Fibroblast of the conjunctiva (primary cell): ENCODE measurements at places on chromosomes 1 and 21.

GRCh38 chr1:170707959-170708655 lies 44.2 kb downstream of the PRRX1 start:
- DNase-seq: peak; percentile 91

- peak; percentile 6 for DNase-seq
Observed at GRCh38 chr1:99756598-99756997, 9.8 kb downstream of the FRRS1 start.

GRCh38 chr1:194175251-194175650 lies 988.8 kb upstream of the B3GALT2 start:
- DNase-seq: no peak

DNA sequence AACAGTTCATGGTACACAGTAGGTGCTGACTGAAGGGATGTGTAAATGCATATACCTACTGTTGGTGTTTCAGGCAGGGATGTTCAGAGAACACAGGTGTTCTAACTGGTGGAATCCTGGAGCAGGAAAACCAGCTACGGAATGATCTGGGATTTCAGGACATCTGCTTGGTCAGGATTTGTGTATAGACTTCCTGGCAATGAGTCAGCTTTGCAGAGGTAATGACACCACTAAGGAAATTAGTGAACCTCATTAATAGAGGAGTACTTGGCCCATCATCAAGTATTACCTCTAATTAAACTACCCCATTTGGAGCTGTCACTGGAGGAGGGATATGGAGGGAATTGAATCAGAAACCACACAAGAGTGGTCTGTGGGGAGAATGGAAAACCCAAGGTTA lies 7.3 kb downstream of the MRPL37 start:
- DNase-seq: no peak

GRCh38 chr1:239536165-239536849 lies 149.9 kb downstream of the CHRM3 start:
- DNase-seq: no peak

DNA sequence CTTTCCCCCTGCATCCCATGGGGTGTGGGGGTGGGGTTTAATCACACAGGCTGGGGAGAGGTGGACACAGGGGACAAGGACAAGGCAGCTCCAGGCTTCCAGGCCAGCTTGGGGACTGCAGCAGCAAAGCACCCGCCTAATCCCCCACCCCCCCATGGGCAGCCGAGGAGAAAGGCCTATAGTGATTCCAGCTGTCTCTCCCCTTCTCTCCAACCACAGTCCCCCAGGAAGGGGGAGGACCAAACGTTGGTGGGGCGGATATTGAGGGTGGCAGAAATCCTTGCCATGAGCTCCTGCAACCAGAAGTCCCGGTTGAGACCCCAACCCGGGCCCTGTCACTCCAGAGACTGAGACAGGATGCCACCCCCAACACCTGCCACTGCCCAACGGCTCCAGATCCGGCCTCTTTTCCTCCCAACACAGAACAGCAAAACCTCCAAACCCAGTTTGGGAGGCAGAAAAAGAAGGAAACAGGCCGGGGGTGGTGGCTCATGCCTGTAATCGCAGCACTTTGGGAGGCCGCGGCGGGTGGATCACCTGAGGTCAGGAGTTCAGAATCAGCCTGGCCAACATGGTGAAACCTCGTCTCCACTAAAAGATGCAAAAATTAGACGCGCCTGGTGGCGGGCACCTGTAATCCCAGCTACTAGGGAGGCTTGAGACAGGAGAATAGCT lies 1.7 kb downstream of the EPHA2 start:
- no peak for DNase-seq

- no peak for DNase-seq
Observed at GRCh38 chr21:26512664-26513063, 60.4 kb downstream of the CYYR1 start.

DNA sequence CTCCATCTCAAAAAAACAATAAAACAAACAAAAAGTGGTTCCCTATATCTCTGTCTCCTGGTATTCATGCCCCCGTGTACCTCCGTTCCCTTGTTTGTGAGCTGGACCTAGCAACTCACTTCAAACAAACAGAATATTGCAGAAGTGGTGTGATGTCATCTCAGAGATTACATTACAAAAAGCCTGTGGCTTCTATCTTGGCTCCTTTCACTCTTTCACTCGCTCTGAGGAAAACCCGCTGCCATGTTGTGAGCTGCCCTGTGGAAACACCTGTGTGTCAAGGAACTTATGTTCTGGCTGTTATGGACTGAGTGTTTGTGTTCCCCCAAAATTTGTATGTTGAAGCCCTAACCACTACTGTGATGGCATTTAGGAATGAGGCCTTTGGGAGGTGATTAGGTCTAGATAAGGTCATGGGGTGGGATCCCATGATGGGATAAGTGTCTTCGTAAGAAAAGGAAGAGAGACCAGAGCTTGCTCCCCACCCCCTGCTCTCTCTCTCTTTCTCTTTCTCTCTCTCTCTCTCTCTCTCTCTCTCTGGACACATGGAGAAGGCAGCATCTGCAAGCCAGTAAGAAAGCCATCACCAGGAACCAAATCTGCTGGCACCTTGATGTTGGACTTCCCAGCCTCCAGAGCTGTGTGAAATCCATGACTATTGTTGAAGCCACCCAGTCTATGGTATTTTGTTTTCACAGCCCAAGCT lies 7.4 kb upstream of the HYI start:
- no peak for DNase-seq

- peak; percentile 41 for DNase-seq
Observed at GRCh38 chr21:35616090-35616489, 444.2 kb downstream of the SETD4 start.

DNA sequence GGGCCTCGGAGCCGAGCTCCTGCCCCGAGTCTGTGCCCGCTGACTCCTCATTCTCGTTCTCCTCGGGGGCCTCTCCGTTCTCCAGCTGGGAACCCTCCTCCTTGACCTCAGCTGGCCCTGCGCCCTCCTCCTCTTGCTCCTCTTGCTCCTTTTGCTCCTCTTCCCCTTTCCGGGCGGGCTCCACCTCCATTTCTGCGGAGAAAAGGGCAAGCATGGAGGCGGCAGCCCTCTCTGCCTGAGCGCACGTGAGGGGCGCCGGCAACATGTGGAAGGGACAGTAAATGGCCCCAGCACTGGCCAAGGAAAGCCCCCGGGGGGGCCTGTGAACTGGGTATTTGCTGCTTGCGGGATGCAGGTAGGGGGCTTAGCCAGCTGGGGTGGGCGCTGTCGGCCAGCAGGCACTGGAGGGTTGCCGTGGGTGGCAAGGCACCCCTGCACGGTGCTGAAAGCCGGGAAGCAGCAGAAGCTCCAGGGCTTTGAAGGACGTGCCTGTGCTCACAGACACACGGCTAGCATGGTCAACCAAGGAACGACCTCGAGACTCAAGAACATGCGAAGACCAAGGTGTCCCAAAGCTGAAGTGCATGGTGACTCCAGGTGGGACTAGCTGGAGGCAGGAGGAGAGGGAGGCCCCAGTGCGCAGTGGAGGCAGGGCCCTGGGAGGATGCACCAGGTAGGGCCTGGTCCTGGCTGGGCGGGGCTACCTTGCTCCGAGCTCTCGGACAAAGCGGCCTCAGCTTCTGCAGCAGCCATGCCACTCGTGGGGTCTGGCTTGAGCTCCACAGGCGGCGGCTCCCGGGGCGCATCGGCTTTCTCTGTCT lies 30.7 kb downstream of the ZBTB17 start:
- DNase-seq: no peak

- DNase-seq: no peak
Observed at GRCh38 chr1:230143534-230143933, 76.5 kb downstream of the GALNT2 start.

GRCh38 chr21:21102896-21103295 lies 104.7 kb downstream of the NCAM2 start:
- DNase-seq: no peak

DNA sequence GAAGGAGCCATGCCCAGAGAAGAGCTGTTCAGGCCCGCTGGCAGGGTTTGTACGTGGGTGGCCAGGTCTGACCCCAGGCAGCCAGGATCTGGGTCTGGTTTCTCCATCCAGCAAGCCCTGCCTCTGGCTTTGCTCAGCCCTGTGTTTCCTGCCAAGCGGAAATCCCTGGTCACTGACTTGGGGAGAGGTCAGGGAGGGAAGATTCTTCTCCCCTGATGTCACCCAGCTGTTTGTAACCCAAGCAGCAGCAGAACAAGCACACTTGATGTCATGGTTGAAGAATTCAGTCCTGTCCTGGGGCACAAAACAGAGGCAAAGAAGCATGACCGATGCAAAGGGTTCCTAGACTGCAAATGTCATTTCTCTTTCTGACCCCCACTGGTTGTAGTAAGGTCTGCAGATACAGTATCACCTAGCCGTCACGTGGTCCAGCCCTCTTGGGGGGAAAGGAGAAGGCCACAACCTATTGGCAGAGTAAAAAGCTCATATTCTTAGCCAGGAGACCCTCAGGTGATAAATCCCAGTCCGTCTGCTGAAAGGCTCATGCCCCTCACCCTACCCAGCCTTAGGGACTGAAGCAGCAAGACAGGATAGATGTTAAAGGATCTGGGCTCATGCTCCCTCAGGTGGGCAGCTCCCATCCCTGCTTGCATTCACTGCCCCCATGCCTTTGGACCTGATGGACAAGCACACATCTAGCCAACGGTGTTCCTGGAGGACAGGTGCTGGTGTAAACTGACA lies 120.9 kb downstream of the SYT2 start:
- DNase-seq: peak; percentile 98

DNA sequence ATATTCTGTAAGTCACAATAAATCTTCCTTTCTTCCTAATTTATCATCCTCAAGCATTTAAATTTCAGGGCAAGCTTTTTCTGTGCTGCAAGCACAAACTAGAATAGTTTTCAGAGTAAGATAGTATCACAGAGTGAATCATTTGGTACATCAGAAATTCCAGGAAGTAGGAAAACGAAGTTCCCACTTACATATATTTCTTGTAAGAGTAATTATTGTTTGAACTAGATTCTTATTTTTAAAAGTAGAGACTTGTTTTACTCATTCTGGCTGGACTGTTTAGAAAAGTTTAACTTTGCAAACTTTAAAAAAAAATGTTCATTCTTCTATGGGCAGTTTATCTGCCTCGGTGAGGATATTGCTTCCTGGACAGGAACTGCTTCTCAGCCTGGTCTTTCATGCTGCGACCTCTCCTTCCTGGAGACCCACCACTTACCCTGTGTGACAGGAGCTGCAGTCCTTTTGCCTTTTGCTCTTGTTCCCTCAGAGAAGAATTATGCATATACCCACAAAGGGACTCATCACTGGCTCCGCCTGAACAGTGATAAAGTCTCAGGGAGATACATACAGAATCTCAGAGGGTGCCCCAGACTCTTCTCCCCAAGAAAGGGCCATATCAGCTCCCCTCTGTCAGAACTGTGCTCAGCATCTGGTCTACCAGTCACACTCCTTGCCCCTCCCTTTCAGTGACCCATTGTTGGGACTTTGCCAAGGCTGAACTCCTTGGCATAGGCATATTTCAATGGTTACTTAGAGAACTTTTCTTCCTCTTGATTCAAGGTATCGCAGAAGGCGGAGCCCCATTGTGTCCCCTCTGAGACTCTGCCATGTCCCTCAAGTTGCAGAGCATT lies 102.7 kb upstream of the CD55 start:
- no peak for DNase-seq

- DNase-seq: no peak
Observed at GRCh38 chr21:32256251-32256650, 22.6 kb downstream of the MIS18A start.

DNA sequence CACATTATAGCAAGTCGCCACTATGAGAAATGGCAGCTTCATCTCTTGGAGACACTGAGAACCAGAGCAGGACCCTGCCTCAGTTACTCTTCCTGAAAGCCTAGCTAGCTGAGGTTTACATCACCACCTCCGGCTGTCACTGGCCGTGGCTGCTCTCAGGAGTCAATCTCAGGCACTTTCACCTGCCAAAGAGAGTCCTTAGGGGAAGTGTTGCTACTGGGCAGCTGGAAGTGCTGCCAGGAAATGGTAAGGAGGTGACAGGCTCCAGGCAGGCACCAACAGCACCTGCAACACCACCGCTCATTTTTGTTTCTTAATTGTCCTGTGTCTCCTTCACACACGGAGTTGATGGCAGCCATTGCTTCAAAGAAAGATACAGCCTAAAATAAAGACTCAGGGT lies 92.5 kb downstream of the DSCAM start:
- DNase-seq: no peak

DNA sequence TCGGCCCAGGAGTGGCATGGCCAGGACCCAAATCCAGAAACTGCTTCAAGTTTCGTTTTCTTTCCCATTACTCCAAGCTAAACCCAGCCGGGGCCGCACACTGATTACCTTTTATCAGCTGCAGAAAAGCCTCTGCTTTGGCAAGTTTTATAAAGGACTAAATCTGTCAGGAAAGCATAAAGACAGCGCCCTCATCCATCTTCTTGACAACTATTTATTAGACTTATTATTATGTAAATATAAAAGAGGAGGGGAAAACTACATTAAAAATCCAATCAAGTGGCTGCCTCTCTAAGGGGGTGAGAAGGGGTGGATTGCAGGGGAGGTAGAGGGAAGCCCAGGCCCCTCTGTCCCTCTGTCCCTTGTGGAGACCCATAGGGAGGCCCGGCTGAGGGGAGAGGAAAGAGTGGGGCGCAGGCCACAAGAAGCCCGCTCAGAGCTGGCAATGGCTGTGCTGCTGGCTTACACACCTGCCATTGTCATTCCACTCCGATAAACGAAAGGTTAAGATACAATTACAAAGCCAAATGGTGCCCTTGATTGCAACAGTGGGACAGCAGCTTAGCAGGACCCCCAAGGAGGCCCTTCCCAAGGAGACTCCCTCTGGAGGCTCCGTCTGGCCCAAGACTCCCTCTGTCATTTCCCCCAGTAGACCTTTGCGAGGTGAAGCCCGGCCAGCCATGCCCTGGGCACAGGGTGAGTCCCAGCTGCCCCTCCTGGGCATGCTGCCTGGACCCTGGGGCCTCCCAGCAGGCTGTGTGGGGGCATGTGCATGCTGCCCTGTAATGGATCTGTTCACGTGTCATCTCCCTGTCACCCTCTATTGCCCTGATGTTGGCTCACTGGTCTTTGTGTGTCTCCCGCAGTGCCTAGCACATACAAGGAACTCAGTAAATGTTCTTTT lies 45.4 kb downstream of the KCND3 start:
- no peak for DNase-seq

GRCh38 chr21:14677013-14677412 lies 130.9 kb upstream of the SAMSN1 start:
- no peak for DNase-seq

- DNase-seq: peak; percentile 49
Observed at GRCh38 chr1:151970626-151971025, 23.0 kb downstream of the S100A10 start.

- no peak for DNase-seq
Observed at GRCh38 chr1:243267914-243268653, 12.2 kb downstream of the SDCCAG8 start.

DNA sequence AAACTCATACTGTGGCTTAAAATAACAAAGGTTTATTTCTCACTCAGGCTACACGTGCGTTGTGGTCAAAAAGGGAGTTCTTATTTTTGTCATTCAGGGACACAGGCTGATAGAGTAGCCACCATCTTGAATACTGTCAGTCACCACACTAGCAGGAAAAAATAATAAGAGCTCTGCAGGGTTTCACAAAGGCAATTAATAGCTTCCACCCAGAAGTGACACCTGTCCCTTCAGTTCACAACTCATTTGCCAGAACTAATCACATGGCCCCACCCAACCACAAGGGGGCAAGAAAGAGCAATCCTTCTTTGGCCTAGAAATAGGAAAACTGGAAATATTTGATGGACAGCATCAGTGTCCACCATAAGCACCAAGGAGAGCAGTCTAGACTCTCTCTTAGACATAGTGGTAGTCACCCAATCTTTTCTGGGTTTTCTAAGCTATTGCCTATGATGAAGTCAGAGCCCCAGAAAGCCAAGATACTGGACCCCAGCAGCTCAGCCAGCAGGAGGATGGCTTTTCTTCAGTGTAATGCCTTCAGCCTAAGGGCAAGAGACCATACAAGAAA lies 8.2 kb downstream of the HAPLN2 start:
- DNase-seq: no peak
